ENCODE measurements at places on chromosomes 5 and 9.

- no peak for DNase-seq
Measured at GRCh38 chr5:114018186-114018585, 343.7 kb upstream of the KCNN2 start.

GRCh38 chr9:4417578-4418325 is 72.5 kb upstream of the SLC1A1 start:
- no peak for DNase-seq

DNA sequence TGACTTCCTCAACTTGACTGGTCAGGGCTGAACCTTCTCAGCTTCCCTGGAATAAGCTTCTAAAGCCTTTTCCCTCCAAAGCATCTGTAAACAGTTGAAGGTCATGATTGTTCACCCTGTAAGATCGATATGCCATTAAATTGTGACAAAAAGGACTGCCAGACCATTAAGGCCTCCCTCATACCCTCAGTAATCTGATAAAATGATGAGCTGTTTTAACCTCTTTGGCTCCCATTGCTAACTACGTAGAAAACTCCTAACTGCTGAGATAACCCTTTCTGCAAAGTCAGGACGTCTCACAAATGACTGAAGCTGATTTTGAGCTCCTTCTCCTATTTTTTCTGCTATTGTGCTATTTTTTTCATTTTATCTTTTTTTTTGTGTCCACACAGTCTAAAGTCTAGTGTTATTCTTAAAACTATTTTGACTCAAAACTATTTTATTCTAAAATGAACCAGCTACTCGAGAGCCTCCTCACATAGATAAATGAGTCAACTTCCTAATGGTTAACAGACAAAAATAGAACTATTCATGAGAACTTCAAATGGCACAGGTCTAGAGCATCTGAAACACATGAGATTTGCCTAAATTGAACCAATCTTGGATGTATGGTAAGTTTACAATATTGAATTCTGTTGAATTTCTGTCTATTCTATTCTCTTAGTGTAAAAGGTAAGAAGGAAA is 395.6 kb upstream of the TLE4 start:
- DNase-seq = no peak

GRCh38 chr5:104928906-104929520 is 1366.4 kb upstream of the NUDT12 start:
- no peak for DNase-seq

DNA sequence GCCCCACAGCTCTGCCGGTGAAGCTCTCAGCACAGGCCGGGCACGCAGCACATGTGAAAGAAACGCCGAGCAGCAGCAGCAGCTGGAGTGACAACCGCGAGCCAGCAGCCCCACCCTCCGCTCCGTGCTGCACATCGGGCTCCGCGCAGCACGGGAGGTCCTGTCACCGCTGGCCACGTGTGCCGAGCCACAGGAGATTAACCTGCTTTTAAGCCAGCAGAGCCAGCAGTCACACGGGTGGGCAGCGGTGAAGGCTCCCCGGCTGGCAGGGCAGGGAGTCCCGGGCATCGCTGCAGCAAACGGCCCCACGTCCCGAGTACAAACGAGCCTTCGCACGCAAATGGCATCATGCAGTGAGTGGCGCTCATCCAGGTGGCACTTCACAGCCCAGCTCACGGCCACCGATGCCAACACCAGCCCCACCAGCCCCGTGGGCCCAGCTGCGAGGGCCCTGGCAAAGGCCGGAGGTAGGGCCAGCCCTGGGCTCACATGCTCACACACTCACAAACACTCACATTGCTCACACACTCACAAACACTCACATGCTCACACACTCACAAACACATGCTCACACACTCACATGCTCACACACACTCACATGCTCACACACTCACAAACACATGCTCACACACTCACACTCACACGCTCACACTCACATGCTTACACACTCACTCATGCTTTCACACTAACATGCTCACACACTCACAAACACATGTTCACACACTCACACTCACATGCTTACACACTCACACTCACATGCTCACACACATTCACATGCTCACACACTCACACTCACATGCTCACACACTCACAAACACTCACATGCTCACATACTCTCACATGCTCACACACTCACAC is 11.1 kb downstream of the CCDC187 start:
- no peak for DNase-seq

- DNase-seq = no peak
Measured at GRCh38 chr5:144048259-144048856, 122.1 kb downstream of the YIPF5 start.

Data from stimulated activated CD8-positive, alpha-beta memory T cell treated with anti-CD3 and anti-CD28 coated beads, Interleukin-15, amount 100 ng/mL, for 48 hours (primary cell).